ENCODE measurements at places on chromosomes 2 and 18.

DNA sequence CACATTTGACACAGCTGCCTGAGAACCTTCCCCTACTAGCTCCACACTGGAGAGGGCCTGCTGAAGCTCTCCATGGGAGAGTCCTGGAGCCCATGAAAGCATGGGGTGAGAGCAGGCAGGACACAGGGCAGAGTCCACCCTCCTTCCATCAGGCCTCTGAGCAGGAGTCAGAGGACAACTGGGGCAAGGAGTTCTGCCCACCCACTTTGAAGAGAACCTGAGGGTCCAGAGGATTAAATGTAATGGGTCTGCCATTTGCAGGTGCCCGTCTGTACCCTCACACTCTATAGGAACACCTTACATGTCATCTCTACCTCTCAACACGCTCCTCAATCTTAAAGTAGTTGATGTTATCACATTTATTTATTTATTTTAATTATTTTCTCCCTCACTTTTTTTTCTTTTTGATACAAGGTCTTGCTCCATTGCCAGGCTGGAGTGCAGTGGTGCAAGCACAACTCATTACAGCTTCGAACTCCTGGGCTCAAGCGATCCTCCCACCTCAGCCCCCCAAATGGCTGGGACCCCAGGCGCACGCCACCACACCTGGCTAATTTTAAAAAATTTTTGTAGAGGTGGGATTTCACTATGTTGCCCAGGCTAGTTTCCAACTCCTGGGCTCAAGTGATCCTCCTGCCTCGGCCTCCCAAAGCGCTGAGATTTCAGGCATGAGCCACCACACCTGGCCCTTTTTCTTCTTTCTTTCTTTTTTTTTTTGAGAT lies 10.2 kb downstream of the ADRA2B start:
- DNase-seq, result no peak

- no peak for DNase-seq
Observed at GRCh38 chr2:220276741-220277444, 649.5 kb downstream of the SLC4A3 start.

DNA sequence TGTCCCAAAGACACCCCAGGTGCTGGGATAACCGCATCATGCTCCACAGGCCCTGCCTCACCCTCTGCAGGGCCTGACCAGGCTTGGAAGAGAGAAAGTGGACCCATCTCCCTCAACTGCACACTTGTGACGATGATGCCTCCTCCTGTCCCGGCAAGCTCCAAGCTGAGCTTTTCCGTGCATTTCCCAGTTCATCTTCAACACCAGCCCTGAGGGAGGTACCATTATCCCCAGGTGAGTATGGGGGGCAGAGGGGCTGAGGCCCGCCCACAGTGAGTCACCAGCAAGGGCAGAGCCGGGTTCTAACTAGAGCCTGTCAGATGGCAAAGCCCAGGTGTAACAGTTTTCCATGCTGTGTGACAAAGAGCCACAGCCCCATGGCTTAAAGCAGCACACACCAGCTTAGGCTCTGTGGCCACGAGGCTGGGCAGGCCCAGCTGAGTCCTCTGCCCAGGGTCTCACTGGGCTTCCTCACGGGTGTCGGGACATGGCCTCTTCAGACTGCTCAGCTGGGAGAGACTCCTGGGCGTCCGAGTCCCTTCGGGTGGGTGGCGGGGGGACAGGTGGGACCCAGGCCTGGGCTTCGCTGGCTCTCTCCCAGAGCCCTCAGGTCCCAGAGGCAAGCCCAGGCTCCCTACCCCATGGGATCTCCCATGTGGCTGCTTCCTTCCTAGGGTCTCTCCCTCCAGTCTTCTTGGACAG lies 108.4 kb upstream of the OTOS start:
- DNase-seq, result no peak

DNA sequence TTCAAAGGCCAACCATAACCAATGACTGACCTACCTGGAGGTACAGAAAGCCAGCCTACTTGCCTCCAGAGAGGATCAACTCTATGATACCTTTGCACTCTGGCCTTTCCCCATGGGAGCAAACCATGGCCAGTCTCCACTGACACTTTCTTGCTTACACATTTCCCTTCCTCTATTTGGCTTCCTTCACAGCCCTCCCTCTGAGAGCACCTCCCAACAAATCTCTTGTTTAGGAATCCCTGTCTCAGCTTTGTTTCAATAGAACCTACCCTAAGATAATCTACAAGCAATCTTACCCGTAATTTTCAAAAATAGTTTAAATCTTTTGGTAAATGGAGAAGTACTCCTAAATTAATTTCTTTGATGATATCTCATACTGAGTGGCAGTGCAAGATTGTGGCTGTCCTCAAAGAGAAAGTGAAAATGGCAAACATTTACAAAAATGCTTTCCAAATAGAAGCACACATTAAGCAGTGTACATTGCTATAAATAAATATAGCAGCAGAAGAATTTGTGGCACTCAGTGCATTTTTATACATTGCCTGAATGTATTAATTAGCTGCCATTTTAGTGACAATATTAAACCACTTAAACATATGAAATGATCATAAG lies 140.6 kb downstream of the CCDC148 start:
- no peak for DNase-seq
